ENCODE measurements at places on chromosomes 1 and 21.

DNA sequence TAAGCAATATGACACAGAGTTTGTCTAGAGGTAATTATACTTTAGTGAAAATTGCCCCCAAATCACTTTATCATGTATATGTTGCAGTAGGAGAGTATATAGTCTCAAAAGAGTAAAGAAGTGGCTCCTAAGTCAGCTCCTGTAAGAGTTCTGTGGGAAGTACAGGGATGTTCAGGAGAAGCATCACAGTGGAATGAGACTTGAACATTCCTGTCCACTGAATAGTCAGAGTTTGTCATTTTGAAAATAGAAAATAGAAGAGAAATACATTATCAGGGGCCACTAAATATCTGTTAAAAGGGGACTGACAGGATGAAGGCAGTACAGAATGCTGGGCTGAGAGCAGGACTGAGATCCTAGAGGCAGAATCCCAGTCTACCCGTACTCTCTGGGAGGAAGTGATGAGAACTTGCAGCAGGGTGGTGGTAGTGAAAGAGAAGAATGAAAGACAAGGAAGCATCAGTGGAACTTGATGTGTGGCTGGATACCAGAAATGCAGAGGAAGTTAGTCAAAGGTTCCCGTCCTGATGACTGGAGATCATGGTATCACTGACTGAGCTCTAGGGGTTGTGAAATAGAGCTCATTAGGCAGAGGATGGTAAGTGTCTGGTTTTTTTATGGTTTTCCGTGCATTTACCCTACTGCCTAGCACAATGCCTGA lies 153.4 kb downstream of the FMN2 start:
- no peak for DNase-seq

DNA sequence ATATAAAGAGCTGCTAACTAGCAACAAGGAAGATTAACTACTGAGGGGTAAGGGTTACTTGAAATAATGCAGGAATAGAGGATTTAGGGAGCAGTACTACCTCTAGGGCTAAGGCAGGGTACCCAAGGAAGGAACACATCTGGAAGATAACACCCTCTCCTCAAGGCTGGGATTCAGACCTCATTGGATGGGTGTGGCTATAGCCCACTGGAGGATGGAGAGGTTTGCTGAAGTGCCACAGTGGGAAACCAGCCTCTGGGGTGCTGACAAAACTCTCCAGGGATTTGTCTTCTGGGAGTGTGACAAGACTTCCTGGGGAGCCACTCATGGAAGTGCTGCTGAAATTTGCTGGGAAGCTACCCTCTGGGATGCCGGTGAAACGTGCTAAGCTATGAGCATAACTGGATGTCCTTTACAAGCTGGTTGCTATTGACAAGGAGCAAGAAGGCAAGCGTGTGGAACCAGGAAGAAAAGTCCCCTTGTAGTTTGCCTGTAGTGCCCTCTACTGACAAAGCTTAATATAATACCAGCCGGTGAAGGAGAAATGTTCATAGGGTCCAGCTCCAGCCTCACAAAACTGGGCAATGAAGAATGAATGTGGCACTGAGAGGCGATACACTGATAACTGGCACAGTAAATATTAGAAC lies 122.8 kb upstream of the USP24 start:
- peak; percentile 46 for DNase-seq

GRCh38 chr1:53943490-53944043 lies 1.9 kb downstream of the IFT25 start:
- no peak for DNase-seq

- peak; percentile 85 for DNase-seq
Observed at GRCh38 chr1:214123061-214123784, 135.4 kb downstream of the PROX1 start.

DNA sequence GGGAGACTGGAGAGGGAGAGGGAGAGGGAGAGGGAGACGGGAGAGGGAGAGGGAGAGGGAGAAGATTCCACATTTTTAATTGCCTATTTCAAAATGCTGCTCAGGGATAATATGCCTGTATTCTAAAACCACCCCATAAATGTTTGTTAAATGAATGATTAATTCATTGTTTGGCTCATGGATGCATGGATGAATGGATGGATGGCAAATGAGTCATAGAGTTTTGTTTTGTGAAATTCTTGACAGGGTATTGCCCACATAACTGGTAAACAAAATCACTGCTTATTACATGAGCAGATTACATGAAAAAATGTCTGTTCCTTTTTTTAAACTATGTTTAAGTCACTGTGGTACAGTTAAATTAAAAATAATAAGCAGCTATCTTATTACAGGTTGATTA lies 220.4 kb downstream of the ZP4 start:
- no peak for DNase-seq

- no peak for DNase-seq
Observed at GRCh38 chr1:56780826-56781225, 38.4 kb downstream of the FYB2 start.

- DNase-seq, result no peak
Observed at GRCh38 chr1:65105596-65105995, 42.4 kb upstream of the AK4 start.

- no peak for DNase-seq
Observed at GRCh38 chr1:100009458-100009857, 39.7 kb downstream of the SLC35A3 start.

DNA sequence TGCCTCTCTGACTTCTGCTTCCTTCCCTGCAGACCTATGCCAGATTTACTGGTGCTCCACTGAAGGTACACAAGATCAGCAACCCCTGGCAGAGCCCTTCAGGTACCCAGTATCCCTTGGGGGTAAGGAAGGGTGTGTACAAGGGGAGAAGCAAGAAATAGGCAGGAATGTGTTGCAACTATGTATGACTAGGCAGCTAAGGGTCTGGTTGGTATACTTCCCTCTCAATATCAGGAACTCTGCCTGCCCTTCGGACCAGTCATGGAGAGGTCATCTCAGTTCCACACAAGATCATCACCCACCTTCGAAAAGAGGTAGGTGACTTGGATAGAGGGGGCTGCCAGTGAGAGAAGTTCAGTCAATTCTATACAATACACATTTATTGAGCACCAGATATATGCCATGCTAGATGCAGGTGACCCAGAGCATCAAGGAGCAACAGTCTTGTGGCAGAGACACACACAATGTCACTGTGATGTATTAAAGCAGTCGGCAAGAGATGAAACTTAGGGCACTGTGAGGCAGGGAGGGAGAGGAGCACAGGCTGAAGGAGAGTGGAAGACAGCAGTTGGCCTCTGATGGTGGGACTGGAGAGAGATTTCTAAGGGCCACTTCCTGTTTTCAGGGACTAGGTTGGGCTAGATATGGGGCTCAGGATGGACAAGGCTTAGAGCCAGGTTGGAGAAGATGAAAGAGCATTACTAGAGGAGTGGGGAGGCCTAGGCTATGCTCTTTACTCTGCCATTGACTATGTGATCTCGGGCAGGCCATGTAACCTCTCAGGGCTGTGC lies 2.0 kb downstream of the MTX1 start:
- no peak for DNase-seq

- DNase-seq, result no peak
Observed at GRCh38 chr21:17389311-17389710, 123.5 kb upstream of the CXADR start.

- DNase-seq, result no peak
Observed at GRCh38 chr1:179933219-179933618, 21.4 kb upstream of the CEP350 start.

DNA sequence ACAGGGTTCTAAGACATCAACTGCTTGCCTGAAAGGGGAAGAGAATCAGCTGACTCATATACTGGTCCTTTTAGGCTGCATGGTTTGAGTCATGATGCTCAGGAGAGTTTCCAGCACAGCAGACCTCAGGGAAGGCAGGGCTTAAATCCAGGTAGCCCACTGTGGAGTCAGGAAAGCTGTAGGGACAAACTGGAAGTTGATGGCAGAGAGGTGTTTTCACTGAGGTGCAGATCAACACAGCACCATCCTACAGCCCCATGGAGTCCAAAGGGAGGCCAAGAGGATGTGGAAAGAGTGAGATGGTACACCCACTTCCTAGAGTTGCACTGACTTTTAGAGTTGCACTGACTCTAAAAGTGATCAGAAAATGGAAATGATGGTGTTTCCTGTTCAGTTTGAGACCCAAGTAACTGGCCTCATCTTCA lies 252.4 kb upstream of the DUSP10 start:
- no peak for DNase-seq

GRCh38 chr21:37800456-37801061 lies 115.7 kb downstream of the KCNJ6 start:
- DNase-seq, result peak; percentile 35

GRCh38 chr1:19521411-19521810 lies 36.1 kb upstream of the CAPZB start:
- DNase-seq, result no peak

GRCh38 chr1:206589206-206589605 lies 23.1 kb downstream of the EIF2D start:
- peak; percentile 83 for DNase-seq

DNA sequence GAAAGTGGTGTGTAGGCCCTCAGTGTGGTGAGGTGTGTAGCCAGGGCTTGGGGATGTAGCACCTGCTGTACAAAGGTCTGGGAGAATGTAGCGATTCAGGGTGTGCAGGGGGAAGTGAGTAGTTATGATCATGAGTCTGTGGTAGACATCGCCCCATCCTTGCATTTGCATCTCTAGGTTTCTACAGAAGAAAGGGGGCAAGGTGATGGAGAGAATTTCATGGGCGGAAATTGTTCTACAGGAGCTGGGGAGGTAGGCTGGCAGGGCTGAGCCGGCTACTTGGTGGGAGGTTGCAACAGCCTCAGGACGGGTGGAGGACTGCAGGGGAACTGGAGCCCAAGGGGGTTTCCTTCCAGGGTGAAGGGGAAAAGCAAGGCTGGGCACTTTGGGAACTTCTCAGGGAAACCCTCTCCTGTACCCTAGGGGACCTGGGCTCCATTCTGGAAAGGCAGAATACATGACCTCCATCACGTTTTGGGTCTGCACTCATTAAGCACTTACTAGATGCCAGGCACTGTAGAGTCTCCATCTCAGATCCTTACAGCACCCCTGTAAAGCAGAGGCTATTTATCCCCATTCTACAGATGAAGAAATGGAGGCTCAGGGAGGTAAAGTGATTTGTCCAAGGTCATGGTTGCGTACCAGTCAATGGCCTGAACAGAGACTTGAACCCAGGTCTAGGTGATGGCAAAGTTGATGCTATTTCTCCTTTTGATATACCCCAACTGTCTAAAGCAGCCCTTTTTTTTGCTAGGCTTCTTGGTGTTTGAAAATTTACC lies 14.5 kb upstream of the TNFRSF1B start:
- no peak for DNase-seq

DNA sequence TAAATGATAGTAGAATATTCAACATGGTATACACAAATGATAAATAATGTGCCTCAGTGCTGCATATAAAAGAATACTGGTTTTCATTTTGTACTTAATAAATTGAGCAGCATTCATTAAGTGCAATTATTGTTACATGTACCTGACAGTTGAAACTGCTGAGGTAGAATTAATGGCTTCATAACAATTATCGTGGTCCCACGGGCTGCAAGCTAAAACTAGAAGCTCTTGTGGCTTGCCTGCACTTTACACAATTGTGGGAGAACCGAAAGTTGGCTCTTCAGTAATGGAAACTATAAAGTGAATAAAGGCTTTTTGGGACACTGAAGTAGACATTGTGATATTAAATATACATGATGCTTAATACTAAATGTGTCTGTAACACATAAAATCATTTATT lies 23.2 kb downstream of the INSL5 start:
- DNase-seq, result no peak

GRCh38 chr21:30434033-30434631 lies 4.1 kb downstream of the KRTAP13-4 start:
- DNase-seq, result no peak

- no peak for DNase-seq
Observed at GRCh38 chr1:81430236-81430938, 370.3 kb upstream of the ADGRL2 start.

GRCh38 chr21:41927727-41928409 lies 25.9 kb downstream of the C2CD2 start:
- no peak for DNase-seq

GRCh38 chr21:25062061-25062460 lies 545.2 kb downstream of the MRPL39 start:
- no peak for DNase-seq

DNA sequence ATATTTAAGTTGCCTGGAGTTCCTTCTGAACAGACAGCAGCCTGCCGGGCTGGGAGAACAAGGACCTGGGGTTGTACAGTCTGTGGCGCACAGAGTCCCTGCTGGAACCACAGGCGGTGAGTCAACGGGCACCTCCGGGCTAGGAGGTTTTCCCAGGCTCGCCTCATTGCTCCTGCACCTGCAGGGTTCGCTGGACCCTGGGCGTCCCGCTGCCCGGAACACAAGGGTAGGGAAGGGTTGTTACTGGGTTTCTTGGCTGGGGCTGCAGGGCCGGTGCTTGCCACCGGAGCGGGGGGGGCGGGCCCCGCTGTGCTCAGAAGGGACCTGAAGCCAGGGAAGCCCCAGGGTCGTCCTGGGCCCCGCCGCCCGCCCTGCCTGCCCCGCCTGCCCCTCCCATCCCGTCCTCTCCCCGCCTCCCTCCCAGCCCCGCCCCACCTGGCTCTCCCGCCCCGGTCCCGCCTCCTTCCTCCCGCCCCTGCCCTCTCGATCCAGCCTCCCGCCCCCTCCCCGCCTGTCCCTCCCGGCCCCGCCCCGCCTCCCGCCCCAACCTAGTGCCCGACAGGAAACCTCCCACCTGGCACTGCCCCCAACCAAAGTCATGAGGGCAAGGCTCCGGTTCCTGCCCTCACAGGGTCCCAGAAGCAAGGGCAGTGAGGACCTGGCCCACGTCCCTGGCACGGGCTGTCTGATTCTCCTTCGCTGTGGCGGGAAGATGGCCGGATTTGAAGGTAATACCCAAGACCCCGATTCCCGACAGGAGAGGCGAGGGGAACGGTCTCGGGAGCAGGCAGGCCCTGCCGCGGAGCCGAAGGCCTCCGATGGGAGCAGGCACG lies 6.8 kb downstream of the JMJD4 start:
- peak; percentile 72 for DNase-seq

DNA sequence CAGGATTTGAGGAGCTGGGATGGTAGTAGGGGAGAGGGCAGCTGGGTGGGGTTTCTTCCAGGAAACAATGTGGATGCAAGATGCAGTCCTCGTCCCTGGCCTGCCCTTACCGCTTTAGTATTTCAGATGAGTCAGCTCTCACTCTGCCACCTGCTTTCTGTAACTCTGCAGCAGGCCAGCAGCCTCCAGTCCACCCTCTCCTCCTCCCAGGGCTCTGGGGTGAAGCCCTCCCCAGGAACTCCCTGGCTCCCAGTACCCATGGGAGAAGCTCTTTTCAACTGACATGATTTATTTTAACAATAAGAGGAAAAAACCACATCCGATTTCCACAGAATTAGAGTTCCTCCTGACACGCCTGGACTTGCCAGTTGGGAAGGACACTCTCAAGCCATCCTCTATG lies 39.0 kb upstream of the IL20 start:
- DNase-seq, result no peak

Data from lung (tissue), 17 donors.